MCF 10A (cell line): ENCODE measurements at places on chromosomes 1 and 21. TPM values are rescaled to one million over a fixed set of nuclear protein-coding genes. Genes with fewer than 3 reads are reported as not detected.
A peak's percentile ranks its signal among the peaks of the same experiment; 100 is the strongest.

DNA sequence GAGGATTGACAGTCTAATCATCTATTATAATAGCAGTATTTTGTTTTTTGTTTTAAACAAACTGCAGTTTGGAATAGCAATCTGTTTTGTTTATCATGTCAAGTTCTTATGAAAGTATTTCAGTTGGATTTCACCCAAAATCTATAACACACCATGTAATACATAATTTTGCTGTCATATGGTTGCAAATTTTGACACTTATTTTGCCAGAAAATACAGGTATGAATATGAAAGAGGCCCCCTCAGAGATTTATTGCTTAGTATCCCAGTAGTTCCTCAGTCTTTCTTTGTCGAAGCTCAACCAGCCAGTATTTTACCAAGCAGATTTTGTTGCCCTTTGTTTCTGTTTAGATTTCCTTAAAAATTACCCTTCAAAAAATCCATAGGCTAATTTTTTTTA, 317.5 kb upstream of the CXADR start:
- no peak for DNase-seq

GRCh38 chr1:214101246-214101645, 113.5 kb downstream of the PROX1 start:
- DNase-seq: no peak

DNA sequence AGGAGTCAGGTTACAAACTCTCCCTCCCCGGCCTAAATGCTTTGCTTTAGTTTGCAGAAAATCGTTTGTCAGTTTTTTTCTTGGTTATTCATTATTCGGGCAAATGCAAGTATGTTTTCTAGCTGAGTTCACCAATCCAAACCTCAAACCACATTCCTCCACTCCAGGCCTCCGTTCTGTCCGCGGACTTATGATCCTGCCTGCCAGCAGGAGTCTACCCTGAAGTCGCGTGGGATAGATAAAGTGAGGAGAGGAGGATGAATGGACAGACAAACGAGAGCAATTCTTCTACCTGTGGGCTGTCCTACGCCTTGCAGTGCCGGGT, 1.3 kb downstream of the ADAMTS1 start:
- DNase-seq: peak; percentile 49

GRCh38 chr1:226424221-226425003, 16.5 kb upstream of the PARP1 start:
- peak; percentile 77 for DNase-seq

The HCRTR1 gene
- total RNA-seq: not detected in 2 replicates

- no peak for DNase-seq
Measured at GRCh38 chr1:3676581-3677470, 24.5 kb downstream of the TP73 start.

The USP1 gene
- 32.8 and 47.2 TPM in 2 replicates for total RNA-seq

- DNase-seq: no peak
Measured at GRCh38 chr1:151613282-151613780, 1.5 kb downstream of the SNX27 start.

The TMEM69 gene
- 17.1 and 21.1 TPM in 2 replicates for total RNA-seq

DNA sequence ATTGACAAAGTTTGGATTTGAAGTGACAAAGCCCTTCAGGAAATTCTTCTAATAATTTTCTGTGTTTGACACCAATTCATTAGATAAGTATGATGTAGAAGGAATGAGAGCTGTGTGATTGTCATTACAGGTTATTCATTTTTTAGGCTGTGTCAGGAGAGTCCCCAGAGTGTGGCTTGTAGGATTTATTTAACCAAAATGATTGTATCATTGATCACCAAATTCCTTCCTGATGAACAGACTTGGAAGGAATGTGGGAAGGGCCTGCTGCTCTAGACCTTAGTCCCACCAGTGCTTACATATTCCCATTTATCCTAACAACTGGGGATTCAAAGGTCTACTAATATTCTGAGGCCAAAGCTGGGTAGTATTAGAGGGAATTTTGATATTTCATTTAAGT, 383.3 kb upstream of the KAZN start:
- no peak for DNase-seq

- no peak for DNase-seq
Measured at GRCh38 chr1:183983371-183984105, 54.0 kb downstream of the COLGALT2 start.

DNA sequence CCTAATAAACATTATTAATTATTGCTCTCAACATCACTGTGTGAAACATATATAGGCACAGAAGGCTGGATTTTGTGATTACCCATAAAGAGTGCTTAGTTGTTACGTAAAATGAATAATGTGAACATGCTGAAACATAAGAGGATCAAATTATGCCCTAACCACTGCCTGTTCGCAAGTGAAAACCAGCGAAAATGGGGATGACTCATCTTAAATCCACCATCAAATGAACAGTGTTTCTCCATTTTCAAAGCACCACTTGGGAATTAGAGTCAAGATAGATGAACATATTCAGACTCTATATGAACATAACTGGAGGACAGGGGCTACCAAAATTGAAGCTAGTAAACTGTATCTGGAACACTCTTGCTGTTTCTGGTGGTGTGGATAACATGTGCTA, 386.2 kb downstream of the HHIPL2 start:
- DNase-seq: no peak

The TTC22 gene
- 3.0 and 3.1 TPM in 2 replicates for total RNA-seq

DNA sequence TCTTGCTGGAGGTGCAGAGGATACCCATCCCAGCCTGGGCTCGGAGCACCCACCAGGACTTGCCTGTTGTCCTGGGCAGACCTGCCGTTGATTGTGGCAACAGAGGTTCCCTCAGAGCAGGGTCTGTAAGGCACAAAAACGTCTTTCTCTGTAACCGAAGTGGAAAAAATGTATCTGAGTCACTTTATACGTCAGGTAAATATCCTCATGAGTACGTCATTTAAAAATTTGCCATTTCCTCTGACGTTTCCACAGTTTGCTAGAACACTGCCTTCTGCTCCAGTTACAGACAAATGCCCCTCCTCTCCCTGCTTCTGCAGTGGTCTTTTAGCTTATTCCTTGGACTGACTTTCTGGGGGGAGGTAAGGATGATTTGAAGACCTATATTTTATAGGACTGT, 326.8 kb downstream of the HHAT start:
- no peak for DNase-seq

The LCE2C gene
- total RNA-seq: not detected in 2 replicates

DNA sequence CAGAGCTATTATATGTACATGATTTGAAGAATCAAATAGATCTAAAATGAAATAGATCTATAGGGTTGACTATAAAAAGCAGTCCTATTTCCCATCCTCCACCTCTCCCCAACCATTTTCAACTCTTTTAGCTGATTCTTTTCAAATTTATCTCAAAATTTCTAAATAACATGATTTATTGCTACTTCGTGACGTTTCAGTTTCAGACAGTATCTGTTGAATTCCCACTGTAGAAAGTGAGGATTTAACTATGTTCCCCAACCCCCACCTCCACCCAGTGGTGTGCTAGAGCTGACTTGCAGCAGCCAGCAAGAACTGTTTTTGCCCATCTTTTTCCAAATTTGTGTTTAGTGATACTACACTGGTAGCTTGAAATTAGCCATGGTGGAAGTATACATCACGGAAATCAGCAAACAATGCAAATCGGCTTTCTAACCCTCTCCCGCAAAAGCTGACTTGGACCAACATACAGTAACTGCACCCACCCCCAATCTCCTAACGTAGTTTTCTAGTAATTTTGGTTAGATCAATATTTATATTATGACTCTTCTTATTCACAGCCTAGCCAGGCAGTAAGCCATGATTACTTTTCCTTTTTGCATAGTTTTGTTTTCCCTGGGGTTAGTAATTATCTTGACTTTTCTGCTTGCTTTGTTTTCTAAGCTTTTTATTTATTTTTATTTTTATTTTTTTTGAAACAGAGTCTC, 10.9 kb downstream of the SEMA4A start:
- DNase-seq: no peak

The WASF2 gene
- total RNA-seq: 131 and 154 TPM in 2 replicates

GRCh38 chr1:113999233-113999632, 20.0 kb downstream of the OLFML3 start:
- DNase-seq: no peak

GRCh38 chr21:34621434-34622350, 6.8 kb upstream of the RCAN1 start:
- DNase-seq: no peak

DNA sequence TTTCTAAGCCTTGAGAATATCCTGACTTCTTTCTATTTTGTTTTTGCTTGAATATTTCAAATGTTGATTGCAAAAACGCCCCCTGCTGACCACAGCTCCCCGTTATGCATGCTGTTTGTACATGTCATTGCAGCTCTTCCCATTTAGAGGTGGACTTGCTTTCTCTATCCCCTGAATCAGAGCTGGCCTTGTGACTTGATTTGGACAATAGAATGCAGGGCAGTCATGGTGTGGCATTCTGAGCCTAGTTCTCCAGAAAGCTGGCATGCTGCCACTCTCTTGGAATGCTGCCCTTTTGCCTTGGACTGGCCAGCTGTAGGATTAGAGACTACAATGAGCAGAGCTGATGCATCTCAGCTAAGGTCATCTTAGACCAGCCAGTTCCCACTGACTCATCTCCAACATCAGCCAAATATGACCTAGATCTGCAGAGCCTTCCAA, 1561.5 kb downstream of the MRPL39 start:
- DNase-seq: peak; percentile 94

DNA sequence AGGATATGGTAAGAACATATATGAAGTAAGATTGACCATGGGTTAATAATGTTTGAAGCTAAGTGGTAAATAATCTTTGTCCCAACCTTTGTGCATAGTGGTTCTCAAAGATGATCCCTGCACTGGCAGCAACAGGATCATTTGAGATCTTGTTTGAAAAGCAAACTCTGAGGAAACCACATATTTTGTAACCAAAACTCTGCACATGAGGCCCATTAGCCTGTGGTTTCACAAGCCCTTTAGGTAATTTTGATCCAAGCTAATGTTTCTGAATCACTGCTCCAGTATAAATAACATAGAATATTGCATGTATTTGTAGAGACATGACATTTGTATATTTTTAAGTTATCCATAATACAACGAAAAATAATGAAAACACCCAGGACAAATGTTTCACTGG, 147.9 kb upstream of the RGS18 start:
- peak; percentile 22 for DNase-seq

DNA sequence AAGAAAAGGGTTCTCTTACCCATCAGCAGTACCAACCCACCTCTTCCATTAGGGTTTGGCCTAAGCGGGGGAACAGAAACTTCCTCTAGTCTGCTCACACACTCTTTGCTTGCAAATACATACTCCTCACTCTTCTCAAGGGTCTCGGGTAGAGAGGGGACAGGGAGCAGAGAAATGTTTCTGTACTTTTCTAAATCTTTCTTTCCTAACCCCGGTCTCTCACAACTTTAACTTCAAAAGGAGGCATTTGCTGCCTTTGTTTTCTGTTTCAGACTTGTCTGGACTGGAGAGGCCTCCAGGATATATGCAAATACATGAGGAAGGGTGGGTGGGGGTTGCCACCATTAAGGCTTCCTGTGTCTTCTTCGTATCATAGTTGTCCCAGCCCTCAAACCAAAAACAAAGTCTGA, 10.5 kb upstream of the LAX1 start:
- no peak for DNase-seq

DNA sequence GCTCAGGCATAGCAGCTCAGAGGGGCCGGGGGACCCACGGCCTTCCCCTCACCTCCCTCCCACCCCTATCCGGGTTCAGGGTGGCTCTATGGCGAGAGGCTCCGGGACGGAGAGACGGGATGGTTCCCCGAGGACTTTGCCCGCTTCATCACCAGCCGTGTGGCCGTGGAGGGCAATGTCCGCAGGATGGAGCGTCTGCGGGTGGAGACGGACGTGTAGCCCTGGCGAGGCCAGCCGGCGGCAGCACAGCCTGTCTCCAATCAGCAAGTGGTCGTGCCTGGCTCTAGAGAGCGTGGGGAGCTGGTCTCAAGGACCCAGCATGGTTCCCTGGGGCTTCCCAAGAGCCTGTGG, 25.9 kb downstream of the ARHGEF16 start:
- no peak for DNase-seq

The CYP4Z1 gene
- total RNA-seq: not detected in 2 replicates

The SLAMF7 gene
- total RNA-seq: 8.6 and 26.3 TPM in 2 replicates

DNA sequence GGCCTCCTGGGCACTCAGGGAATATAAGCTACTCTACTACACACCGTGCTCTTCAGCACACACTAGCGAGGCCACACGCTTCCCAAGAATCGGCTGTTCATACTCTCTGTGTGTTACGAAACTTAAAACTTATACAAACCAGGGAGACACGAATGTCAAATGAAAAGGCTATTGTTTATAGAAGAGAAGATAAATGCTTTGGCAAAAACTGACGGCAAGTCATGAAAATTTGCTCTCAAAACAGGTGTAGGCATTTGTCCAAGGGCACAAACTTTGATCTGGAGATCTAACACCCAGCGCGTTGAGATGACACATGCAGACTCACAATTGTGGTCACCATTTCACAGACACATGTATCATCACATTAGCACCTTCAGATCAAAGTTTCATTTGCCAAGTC, 46.1 kb downstream of the USP48 start:
- DNase-seq: no peak

The HSD3B2 gene
- total RNA-seq: not detected in 2 replicates

The SUSD4 gene
- total RNA-seq: 0.42 and 2.3 TPM in 2 replicates

DNA sequence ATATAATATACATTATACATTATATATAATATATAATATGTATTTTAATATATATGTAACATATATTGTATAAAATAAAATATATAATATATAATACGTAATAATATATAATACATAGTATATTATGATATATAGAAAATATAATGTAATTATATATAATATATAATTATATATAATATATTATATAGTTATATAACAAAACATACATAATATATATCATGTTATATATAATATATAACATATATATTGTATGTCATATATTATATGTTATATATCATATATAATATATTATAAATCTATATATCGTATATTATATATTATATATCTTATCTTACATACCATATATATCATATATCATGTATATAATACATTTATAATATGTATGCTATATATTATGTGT, 248.2 kb upstream of the TPTE start:
- DNase-seq: no peak

The SPRR4 gene
- total RNA-seq: not detected in 2 replicates

GRCh38 chr1:206839006-206839560, 26.3 kb upstream of the IL20 start:
- DNase-seq: no peak

DNA sequence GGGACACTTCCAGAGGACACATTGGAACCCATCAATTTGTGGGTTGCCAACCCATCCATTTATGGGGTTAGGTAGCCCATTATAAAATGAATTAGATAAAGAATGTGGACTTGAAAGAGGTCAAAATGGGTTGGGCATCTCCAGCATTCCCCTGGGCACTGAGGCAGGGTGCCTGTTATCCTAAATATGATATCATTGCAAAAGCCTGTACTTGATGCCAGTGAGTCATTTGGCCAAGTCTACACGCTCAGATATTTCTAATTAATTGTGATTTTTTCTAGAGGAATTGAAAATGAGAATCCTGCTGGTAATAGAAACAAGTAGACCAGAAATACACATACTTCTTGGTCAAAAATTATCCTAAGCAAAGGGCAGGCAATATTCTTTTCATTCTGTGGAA, 21.9 kb upstream of the NBL1 start:
- DNase-seq: peak; percentile 20

GRCh38 chr1:5839161-5839880, 152.9 kb downstream of the NPHP4 start:
- DNase-seq: no peak
